ENCODE measurements at places on chromosomes 2 and 18.

- no peak for DNase-seq
Measured at GRCh38 chr2:75204833-75205232, 5.5 kb upstream of the TACR1 start.

DNA sequence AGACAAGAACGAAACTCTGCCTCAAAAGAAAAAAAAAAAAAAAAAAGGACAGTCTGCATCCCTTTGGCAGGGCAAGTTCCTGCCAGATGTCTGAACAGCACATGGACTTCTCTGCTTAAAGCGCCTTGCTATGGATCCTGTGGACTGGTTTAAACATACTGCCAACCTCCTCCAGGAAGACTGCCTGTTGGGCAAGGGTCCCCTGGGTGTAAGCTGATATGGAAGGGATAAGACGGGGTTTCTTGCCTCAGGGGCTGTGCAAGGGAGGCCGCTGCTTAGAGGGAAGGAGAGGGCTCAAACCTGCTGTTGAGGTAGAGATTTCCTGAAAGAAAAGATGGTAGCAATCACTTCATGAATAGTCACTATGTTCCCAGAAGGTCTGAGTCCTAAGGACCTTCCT lies 22.2 kb downstream of the SKA1 start:
- DNase-seq = no peak

DNA sequence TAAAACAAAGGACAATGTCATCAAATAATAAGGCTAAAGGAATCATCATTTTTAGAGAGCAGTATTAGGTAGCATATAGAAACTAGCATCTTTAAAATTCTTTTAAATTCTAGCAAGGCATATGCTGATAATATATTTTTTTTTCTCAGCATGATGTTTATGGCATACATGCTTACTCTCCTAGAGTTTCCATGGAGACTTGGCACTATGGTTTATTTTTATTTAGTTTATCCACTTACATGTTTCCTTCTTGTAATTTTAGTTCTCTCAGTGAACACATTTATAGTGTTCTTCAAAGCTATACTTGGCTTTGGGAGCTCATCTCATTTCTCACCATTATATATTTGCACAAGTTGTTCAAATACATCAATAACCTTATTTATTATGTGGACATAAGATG lies 413.8 kb upstream of the LINC00305 start:
- no peak for DNase-seq

- no peak for DNase-seq
Measured at GRCh38 chr18:71625556-71626090, 918.5 kb downstream of the CBLN2 start.

GRCh38 chr18:74508366-74508765 lies 12.2 kb downstream of the CNDP2 start:
- no peak for DNase-seq

All from small intestine (tissue), 16 donors.